ENCODE measurements at places on chromosomes 11 and 22. TPM values are rescaled to one million over a fixed set of nuclear protein-coding genes. Genes with fewer than 3 reads are reported as not detected.

DNA sequence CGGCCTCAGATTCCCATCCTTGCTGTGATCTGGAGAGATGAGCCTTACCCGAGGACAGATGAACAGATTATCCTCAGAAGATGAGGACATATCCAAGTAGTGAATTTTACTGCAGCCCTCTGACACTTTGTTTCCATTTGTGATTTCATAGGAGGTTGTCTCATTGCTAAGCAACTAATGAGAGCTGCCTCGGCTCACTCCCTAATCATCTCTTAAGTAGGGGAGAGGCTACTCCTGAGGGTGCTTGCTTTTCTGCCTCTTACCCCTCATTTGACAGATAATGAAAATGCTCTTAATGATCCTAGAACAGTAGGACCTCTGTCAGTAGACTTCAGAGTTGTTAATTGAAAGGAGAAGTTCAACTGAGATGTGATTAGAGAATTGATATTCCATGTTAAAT is 150.9 kb downstream of the TBC1D22A start:
- no peak for DNase-seq

The OR8D4 gene
- not detected for total RNA-seq

The CCDC73 gene
- 0.05 TPM for total RNA-seq

The PAAF1 gene
- 19.5 TPM for total RNA-seq

- no peak for DNase-seq
Observed at GRCh38 chr11:65316227-65317024, 1.8 kb downstream of the CDC42EP2 start.

The GLYAT gene
- total RNA-seq = not detected

The CYTH4 gene
- total RNA-seq = 92.2 TPM

The RIMBP3C gene
- 1.3 TPM for total RNA-seq

GRCh38 chr22:47237890-47238480 is 475.5 kb downstream of the TBC1D22A start:
- DNase-seq = no peak
